ENCODE measurements at places on chromosomes 4 and X.

- DNase-seq: no peak
Measured at GRCh38 chr4:38188136-38188535, 227.9 kb downstream of the PTTG2 start.

- DNase-seq: no peak
Measured at GRCh38 chr4:4695497-4695896, 153.6 kb upstream of the STX18 start.

DNA sequence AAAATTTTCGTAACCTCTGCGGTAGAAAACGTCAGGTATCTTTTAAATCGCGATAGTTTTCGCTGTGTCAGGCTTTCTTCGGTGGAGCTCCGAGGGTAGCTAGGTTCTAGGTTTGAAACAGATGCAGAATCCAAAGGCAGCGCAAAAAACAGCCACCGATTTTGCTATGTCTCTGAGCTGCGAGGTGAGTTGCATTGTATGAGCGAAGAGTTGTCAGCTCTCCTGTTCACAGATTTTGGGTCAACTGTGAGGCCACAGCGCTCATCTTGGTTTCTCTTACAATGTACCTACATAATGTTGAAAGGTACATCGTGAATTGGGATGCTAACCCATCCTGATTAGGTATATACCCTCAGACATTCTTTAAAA, 486 bp downstream of the CLCN3 start:
- peak; percentile 53 for DNase-seq

GRCh38 chr4:150255610-150256224, 177.5 kb downstream of the DCLK2 start:
- DNase-seq: no peak

DNA sequence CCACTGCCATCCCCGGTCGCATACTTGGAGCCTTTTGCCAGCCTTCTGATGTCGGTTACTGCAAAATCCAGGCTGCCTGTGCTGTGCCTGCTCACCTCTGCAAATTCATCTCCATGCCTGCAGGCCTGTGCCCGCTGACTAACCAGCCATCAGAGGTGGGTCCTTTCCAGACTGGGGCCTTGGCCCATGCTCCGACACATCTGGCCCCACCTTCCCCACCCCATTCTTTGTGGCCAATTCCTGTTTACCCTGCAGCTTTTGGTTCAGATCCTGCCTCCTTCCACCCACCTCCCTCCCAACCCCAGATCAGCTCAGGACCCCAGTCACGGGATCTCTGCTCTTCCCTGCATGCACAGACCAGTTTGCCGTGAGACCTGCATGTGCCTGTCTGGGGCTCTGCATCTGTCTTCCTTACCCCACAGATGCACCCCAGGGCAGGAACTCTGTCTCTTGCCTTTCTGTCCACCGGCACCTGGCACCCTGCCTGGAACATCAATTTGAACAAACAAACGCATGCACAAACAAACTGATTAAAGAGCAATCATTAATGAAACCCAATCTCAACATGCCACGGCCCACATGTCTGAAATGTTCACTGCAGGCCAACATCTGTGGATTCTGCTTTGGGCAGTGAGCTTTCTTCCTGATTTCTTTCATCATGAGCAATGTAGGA, 112.8 kb upstream of the PSAPL1 start:
- peak; percentile 90 for DNase-seq

DNA sequence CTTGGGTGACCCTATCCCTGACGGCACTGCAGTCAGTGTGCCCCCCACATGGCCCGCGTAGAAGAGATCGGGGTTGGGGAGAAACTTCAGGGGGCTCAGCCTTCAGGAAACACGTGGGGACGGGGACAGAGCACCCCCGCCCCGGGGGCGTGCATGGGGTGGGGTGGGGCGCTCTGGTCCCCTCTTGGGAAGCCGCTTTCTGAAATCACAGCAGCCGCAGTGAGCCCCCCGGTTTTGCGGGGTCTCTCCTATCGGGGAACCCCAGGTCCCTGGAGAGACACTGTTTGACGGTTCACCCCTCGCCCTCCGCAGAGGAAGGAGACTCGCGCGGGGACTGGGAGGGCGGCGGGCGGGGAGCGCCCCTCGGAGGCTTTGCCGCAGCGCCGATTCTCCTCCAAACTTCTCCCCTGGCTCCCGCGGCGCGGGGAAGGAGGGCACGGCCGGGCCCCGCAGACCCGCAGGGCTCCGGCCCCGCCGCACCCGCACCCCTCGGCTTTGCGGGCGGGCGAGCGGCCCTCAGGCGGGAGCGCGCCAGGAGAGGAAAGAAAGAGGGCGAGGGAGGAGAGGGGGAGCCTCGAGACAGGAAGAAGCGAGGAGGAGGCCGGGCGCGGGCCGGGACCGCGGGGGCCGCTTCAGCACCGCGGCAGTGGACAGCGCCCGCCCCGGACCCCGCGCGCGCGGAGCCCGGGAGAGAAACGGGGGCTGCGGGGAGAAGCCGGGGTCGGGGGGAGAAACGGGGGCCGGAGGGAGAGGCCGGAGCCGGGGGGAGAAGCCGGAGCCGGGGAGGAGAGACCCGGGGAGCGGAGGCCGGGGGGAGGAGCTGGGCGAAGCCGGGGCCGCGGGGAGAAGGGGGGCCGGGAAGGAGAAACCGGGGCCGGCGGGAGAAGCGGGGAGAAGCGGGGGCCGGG, 612 bp downstream of the CPLX1 start:
- no peak for DNase-seq

DNA sequence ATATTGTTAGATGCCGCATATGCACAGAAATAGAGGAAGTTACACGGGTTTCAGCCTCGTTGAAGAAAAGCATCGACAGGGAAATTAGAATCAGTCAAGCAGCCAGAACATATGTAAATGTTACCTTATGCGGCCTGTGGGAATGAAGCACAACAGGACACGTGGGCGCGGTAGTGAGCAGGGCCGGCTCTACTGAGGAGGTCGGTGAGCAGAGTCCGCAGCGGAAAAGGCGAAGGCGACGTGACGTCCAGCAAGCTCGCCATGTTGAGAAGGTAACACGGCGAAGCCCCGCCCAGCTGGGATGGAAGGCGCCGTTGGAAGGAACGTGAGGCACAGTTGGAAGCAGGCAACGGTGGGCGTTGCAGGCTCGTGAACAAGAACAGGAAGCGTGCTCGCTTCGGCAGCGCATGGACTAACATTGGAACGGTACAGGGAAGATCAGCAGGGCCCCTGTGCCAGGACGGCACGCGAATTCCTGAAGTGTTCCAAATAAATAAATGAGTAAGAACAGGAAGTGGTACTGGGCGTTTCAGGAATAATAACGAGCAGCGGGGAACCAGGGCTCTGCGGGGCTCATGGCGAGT, 54.6 kb downstream of the MTNR1A start:
- no peak for DNase-seq

GRCh38 chr4:4572821-4573220, 31.0 kb upstream of the STX18 start:
- DNase-seq: no peak

DNA sequence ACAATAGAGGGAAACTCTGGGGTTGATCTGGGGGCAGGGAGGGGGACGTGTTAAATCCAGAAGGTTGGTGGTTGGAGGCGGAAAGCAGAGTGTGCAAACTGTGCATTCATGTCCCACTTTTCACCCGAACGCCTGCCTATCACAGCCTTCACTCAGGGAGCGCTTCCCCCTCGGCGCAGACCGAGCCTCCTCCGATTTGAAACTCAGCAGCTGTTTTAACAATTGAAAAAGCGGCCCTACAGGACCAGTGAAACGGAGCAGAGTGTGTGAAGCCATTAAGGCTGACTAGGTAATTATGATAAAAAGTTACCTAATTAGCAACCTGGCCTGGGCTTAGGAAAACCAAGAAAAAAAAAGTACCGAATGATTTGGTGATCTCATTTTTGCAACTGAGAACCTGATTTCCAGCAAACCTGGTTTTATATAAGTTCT, 685 bp upstream of the NDNF start:
- DNase-seq: no peak

DNA sequence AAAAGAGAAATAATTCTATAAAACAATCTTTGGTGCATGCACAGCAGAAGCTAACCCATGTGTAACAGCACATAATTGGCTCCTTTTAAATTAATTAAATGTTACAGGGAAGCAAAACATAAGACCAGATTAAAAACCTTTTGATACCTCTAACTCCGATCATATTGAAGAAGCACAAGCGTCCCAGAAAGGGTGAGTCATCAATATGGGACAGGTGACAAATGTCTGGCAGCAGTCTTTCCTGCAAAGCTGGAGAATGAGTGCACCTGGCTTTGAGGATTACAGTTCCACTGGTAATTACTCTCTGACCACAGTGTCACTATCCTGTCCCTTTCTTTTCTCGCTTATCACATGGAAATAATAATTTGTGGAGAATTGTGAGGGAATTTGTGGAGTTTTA, 94.6 kb downstream of the FAM9B start:
- DNase-seq: no peak

GRCh38 chrX:867966-868647, 237.5 kb downstream of the SHOX start:
- DNase-seq: no peak

- DNase-seq: peak; percentile 66
Measured at GRCh38 chr4:51831133-51831532, 11.8 kb upstream of the DCUN1D4 start.

GRCh38 chrX:21770631-21771321, 12.9 kb upstream of the SMPX start:
- peak; percentile 18 for DNase-seq

- no peak for DNase-seq
Measured at GRCh38 chr4:188287169-188287894, 148.1 kb downstream of the TRIML1 start.

DNA sequence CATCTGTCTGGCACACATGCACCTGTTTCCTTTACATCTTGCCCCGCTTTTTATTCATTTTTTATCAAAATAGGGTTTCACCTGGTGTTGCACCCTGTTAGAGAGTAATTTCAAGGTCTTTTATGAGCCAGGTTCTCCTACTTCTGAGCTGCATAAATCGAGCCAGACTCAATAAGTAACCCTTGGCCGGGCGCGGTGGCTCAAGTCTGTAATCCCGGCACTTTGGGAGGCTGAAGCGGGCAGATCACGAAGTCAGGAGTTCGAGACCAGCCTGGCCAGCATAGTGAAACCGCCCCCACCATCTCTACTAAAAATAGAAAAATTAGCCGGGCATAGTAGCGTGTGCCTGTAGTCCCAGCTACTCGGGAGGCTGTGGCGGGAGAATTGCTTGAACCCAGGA, 1.0 kb upstream of the PPP2R3B start:
- no peak for DNase-seq

DNA sequence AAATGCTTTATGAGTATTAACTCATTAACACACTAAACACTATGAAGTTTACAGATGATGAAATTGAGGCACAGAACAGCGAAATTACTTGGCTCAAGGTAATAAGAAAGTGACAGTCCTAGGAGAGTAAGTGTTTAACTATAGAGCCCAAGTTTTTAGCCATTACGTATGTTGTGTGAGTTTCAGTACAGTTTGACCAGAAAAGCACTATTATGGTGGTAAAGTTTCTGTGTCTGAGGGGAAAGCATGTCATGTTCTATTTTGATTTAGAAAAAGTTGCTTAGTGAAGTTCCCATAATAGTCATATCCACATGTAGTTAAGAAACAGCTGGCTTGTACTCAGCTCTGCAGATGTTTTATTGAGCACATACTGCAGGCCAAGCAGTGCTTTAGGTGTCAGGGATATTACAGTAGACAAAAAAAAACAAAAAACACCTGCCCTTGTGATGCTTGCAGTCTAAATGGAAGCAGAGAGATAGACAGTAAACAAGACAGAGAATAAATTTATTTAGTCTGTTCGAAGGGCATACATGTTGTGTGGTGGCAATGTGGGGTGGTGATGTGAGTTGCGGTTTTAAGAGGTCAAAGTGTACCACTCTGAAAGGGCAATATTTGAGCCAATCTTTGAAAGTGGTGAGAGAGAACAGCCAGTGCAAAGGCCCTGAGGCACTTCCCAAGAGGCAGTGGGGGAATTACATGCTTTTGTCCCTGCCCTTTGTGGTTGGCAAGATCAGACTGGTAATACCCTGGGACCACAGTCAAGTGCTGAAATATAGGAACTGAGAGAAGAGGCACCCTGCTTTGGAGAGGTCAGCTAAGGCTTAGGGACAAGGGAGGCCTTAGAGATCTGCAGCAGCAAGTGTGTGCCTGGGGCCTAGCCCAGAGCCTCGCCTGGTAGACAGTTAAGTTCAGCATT, 6.2 kb downstream of the TMEM131L start:
- no peak for DNase-seq

- no peak for DNase-seq
Measured at GRCh38 chr4:48633657-48634056, 143.6 kb downstream of the ZAR1 start.

- no peak for DNase-seq
Measured at GRCh38 chr4:100632163-100632562, 114.3 kb upstream of the EMCN start.

DNA sequence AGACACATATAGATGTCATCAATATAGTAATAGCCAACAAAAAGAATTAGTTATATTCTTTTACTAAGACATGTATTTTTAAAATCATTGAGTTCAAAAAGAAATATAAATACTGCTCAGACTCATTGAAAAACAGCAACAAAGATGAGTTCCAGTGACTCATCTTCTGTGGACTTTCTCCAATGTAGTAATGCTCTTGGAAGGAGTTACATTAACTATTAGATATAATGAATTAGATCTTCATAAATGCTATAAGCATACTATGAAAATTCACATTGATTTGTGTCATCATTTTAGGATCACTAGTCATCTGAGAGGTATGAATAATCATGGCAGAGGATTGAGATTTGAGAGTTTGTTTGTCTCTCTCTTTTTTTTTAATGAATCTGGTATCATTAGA, 547.8 kb upstream of the PCDH7 start:
- DNase-seq: no peak

GRCh38 chr4:168488869-168489274, 8.0 kb upstream of the PALLD start:
- DNase-seq: no peak

- DNase-seq: peak; percentile 87
Measured at GRCh38 chr4:183407128-183407585, 37.3 kb upstream of the CDKN2AIP start.

DNA sequence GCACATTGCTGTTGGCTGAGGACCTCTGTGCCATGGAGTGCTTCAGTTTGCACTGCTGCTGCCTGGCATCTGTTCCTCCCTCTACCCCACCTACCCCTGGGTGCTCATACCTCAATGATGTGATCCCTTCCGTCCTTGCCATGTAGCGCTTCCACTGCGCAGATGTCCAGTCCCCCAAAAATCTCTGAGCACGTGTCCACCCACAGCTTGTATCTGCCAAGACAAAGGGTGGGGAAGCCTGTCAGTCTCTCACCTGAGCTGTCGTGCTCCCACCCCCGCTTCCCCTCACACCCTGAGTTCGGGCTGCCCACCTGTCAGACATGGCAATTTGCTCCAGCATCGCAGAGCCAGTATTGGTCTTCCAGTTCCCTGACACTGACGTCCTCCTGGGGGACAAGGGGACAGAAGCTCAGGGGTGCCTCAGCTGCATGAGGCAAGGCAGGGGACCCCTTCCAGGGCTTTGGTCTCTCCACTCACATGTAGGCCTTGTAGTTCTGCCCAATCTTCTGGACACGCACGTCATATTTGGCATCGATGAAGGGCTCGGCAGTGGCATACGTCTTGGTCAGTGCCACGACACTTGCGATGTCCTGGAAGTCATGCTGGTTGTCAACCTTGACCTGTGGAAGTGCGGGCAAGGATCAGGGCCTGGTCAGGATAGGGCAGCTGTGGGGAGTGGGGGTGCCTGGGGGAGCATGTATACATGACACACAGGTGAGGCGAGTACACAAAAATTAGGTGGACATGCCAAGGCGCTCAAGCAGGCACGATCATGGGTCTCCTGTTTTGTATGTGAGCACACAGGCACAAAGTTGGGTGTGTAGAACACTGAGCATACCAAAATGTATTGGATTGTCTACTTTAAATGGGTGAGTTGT, 6.0 kb upstream of the TIMP1 start:
- DNase-seq: no peak
